ENCODE measurements at places on chromosomes 16 and 17.

- DNase-seq = no peak
Observed at GRCh38 chr17:40530531-40530994, 29.1 kb upstream of the TNS4 start.

DNA sequence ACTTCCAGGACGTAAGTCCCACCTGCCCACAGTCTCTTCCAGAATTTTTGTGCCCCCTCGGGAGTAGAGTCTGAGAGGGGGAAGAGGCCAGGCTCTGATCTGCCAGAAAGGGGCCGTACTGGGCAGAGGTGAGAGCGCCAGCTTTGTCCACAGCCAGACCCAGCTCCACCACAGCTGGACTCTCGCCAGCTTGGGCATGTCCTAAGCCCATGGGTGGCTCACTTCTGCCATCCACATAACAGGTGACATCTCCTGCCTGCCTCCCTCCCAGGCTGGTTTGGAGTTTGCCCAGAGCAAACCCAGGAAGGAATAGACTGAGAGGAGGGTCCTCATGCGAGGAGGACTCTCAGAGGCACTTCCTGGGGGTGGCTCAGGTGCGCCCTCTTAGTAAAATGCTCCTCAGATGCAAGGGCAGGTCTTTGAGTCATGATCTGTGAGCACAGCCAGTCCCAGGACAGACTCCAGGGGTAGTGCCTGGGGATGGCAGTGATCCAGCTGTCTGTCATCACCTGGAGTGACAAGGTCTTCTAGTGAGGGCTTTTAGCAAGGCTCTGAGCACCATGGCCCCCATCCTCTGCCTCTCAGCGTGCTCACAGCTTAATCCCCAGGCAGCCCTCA lies 89.2 kb downstream of the AMFR start:
- DNase-seq = no peak

DNA sequence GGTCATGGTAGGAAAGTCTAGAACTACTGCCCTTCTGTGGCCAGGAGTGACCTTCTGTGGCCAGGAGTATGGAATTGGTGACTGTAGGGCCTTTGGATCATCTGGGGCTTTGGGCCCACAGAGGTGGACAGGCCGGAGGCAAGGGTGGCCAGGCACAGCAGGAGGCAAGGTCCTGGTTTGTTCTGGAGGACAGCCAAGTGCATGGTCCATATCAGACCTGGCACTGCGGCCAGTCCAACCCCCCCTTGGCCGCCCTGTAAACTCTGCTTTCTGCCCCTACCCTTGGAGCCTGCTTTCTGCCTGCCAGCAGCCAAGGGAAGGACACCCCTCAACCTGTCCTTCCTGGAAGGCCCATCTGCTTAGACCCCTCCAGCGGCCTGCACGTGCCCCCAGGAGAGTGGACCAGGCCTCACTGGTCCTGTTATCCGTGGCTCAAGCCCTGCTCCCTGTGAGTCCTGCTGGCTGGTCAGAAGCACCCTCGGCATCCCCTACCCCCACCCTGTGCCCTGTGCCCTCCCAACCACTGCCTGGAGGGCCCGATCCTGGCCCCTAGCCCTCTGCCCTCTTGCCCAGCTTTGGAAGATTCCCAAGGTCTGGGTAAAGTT lies 2.3 kb upstream of the DCXR start:
- DNase-seq = no peak

DNA sequence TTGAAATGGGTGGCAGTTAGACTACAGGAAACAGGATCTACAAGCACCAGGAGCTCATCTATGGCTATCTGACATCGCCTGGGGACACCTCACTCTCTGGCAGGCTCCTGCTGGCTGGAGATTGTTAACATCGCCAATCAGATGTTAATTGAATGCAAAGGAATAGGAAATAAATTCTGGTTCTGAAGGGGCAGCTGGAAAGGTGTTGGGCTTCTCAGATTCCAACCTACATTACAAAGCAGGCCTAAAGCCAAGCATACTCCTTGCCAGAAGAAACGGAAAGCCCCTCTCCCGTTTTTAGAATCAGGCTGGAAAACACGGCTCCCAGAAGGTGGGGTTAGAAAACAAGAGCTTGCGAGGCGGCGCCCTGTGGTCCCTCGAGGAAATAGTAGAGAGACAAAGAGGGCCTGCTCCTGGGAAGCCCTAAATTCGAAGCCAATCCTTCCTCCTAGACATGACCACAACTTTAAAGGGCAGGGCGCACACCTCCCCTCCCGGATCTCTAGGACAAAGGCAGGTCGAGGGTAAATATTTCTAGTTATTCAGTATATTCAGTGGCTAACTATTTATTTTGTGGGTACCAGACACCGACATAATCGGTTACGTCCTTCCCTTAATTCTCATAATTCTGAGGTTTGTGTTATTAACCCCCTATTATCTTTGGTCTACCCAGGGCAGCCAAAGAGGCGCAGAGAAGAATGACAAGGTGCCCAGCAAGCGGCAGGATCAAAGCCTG lies 763 bp upstream of the TOM1L1 start:
- DNase-seq = no peak

GRCh38 chr17:67290244-67290643 lies 45.2 kb upstream of the HELZ start:
- no peak for DNase-seq

- DNase-seq = no peak
Observed at GRCh38 chr17:43309505-43310332, 75.9 kb upstream of the RNU2-1 start.

- DNase-seq = no peak
Observed at GRCh38 chr16:56961386-56961785, 364 bp upstream of the CETP start.

- no peak for DNase-seq
Observed at GRCh38 chr17:51869387-51869786, 289.1 kb downstream of the CA10 start.

- DNase-seq = no peak
Observed at GRCh38 chr17:11899537-11899942, 97.7 kb downstream of the ZNF18 start.

DNA sequence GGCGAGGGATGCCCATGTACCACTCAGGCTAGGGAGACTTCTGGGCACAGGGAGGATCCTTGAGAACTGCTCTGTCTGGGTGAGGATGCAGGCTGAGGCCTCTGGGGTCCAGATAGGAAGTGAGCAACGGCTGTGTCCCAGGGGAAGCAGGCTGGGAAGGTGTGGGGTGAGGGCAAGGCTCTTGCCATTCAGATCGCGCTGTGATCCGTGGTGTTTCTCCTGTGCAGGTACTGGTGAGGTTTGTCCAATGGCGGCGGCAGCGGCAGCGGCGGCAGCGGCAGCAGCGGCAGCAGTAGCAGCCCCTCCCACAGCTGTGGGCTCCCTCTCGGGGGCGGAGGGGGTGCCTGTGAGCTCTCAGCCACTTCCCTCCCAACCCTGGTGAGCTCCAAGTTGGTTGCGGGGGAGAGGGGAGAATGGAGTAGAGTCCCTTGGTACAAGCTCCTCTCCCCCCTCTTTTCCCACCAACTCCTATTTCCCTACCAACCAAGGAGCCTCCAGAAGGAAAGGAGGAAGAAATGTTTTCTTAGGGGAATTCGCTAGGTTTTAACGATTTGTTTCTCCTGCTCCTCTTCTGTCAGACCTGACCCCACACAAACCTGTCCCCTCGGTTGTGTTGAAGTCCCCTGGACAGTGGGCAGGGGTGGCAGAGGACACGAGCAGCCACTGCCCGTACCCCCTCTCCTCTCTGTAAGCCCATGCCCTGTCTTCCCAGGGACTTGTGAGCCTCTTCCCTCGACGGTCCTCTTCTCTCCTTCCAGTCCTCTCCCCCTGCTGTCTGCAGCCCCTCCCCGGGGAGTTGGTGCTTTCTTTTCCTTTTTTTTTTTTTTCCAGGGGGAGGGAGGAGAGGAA lies 1.9 kb upstream of the PRRT2 start:
- peak; percentile 27 for DNase-seq

- no peak for DNase-seq
Observed at GRCh38 chr17:21174186-21174585, 39.8 kb downstream of the TMEM11 start.

GRCh38 chr17:9553596-9553995 lies 22.0 kb downstream of the STX8 start:
- DNase-seq = no peak

GRCh38 chr17:80126449-80126715 lies 20.5 kb downstream of the EIF4A3 start:
- DNase-seq = no peak

GRCh38 chr17:11935734-11936406 lies 61.4 kb downstream of the ZNF18 start:
- no peak for DNase-seq

- no peak for DNase-seq
Observed at GRCh38 chr16:8920645-8921346, 38.6 kb downstream of the LITAFD start.

GRCh38 chr17:59437791-59438281 lies 106.4 kb downstream of the YPEL2 start:
- no peak for DNase-seq

GRCh38 chr16:63241497-63242028 lies 1205.3 kb upstream of the CDH8 start:
- no peak for DNase-seq

- DNase-seq = no peak
Observed at GRCh38 chr17:57607553-57608120, 137.5 kb downstream of the CCDC182 start.

All from activated CD4-positive, alpha-beta T cell treated with anti-CD3 and anti-CD28 coated beads, Interleukin-2, amount 50 U/mL, for 4 hours (primary cell).